ENCODE measurements at places on chromosomes 11 and 22.
A peak's percentile ranks its signal among the peaks of the same experiment; 100 is the strongest.

GRCh38 chr11:69533296-69534165, 52.1 kb downstream of the LINC01488 start:
- no peak for DNase-seq

- DNase-seq, result no peak
Observed at GRCh38 chr11:73294604-73295003, 13.5 kb upstream of the ARHGEF17 start.

- no peak for DNase-seq
Observed at GRCh38 chr11:94330789-94331188, 26.4 kb downstream of the IZUMO1R start.

DNA sequence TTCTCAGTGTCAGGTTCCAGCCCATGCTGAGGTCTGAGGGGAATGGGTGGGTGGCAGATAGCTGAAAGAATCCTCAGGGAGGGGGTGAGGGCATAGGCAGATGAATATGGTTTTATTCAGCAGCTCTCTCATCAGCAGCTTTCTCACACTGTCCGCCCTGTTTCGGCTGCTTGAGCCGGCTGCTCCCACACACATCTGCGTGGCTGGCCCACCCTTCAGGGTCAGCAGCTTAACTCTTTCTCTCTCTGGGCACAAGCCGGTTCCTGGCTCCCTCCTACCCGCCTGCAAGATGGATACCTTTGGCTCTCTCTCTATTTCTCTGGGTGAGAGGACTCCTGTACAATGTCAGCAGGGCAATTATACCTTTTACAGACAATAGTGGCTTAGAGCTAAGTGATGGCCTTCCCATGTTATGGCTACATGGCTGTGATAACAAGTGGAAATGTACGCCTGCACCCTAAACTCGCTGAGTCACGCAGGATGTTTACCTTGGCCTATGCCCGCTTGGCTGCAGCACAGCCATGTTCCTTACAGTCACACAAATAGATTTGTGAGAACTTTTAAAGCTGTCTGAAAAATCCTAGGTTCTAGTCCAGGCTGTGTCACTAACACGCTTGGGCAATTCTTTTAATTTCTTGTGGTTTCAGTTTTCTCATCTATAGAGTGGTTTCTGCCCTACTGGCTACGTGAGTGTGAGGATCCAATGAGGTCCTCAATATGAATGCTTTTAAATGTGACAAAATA, 4.1 kb downstream of the MMP20 start:
- no peak for DNase-seq

DNA sequence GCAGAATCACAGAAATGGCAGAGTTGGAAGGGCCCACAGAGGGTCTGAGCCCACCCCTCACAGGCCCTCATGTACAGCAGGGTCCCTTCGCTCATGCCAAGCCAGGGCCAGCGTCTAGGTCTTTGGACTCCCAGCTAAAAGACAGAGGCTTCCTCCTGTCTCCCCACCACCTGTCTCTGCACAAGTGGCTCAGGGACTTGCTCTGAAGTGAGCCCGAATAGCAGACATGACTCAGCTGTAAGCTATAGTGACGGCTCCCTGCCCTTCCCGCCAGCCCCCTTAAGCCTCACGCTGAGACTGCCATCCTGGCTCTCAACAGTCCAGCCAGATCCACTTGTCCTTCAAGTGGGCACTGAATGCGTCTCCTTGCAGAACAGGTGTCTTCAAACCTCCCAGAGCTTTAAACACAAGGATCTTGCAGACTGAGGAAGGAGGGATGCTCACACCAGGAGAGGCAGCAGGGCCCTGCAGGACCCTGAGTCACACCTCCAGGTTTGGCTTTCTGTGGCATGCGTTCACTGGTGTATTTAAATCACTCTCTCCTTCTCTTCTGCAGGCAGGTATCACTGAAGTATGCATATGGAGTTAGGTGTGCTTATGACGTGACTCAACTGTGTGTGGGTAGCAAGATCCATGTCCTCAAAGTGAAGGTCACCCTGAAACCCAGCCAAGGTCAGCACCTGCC, 154.9 kb downstream of the CACNA1I start:
- no peak for DNase-seq

GRCh38 chr11:19410032-19410431, 169.3 kb upstream of the E2F8 start:
- DNase-seq, result no peak

DNA sequence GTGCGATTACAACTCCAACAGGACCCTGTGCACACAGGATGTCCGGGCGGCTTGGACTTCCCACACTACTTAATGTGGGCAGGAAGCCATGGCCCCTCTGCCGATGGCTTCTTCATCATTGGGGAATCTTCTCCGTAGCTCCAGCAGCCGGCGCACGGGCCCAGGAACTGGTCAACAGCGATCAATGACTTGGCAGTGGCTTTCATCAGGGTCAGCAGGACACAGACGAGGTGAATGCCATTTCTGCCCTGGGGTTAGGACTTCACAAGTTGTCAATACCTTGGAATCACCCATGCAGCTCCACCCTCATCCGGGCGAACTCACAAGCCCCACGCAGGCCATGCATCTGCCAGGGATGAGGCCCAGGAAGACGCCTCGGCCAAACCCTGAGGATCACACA, 645.7 kb downstream of the BRD1 start:
- no peak for DNase-seq

DNA sequence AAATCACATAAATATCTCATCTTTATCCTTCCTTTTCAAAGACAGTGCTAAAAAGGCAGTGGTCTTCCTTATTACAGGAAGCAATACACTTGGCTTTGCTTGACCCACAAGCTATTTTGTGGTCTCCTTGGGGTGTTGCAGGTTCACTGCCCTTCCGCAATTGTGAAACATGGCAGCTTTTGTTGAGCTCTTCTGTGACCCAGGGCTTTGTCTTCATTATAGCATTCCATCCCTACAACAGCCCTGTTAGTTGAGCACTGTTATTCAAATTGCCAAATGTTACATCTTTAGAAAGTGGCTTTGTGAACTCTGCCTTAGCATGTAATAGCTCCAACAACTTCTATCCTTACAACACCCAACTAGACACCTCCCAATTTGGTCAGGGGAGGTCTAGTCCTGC, 107.1 kb downstream of the OPCML start:
- DNase-seq, result no peak

DNA sequence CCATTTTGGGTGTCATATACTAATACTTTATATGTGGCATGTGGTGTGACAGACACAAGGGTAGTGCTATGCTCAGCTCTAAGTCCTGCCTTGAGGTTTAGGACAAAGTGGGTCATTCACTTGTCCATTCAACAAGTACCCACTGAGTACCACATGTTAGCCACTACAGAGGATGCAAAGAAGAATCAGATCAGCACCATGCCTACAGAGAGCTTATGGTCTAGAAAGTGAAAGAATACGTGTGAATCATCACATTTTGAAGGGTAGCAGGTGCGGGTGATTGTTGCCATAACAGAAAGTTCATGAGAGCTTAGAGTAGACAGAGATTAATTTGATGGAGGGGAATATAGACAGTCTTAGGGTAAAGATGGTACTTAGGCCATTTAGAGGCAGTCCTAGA, 18.3 kb downstream of the CLMP start:
- no peak for DNase-seq

DNA sequence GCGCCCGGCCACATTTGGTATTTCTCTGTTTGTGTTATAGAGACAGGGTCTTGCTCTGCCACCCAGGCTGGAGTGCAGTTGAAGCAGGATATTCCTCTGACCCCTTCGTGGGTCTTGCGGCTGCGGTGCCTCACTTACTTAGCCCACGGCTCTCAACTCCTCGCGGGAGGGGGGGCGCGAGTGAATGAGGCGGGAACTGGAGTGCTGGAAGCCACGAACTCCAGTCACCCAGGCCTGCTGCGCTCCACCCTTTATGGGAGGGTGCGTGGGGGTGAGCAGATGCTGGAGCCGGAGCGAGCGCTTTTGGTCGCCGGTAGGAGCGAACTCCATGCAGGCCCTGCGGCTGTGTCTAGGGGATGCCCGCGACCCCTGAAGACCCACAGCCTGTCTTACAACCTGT, 1.8 kb downstream of the C11orf54 start:
- DNase-seq, result peak; percentile 41

DNA sequence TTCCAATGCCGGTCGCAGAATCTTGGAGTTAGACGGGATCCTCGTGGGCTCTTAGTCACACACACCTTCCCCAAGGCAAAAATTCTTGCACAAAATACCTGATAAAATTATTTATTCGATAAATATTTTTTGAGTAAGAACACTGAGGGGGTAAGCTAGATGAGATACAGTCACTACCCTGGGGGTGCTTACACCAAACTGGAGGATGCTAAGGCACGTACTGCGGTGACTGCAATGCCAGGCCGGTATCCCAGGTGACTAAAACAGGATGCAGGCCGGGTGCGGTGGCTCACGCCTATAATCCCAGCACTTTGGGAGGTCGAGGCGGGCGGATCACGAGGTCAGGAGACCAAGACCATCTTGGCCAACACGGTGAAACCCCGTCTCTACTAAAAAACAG, 1.7 kb upstream of the MRTFA start:
- DNase-seq, result no peak

- no peak for DNase-seq
Observed at GRCh38 chr11:95516175-95516574, 273.4 kb downstream of the FAM76B start.

GRCh38 chr11:62830904-62831519, 839 bp downstream of the STX5 start:
- no peak for DNase-seq

- no peak for DNase-seq
Observed at GRCh38 chr11:73154178-73154577, 12.1 kb upstream of the FCHSD2 start.

DNA sequence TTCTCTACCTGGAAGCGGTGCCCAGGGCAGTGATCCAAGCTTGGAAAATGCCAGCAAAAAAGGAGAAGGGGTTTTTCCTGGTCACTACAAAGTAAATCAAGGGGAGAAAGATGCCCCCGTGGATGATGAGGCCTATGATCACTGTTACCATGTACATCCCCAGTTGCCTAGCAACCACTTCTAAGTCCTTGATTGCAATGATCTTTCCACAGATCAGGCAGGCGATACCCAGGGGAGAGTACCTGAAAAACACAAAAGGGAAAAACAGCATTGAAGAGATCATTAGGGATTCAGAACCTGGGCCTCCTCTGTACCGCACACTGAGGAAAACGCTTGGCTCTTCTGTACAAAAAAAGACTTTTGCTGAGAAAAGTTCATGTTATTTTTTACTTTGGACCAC, 127.1 kb downstream of the SLC1A2 start:
- no peak for DNase-seq

- no peak for DNase-seq
Observed at GRCh38 chr11:57434640-57435546, 8.0 kb upstream of the SLC43A3 start.

GRCh38 chr11:65774525-65775306, 6.1 kb downstream of the AP5B1 start:
- DNase-seq, result no peak

GRCh38 chr22:42169055-42169469, 38.5 kb upstream of the CYP2D6 start:
- DNase-seq, result peak; percentile 86

DNA sequence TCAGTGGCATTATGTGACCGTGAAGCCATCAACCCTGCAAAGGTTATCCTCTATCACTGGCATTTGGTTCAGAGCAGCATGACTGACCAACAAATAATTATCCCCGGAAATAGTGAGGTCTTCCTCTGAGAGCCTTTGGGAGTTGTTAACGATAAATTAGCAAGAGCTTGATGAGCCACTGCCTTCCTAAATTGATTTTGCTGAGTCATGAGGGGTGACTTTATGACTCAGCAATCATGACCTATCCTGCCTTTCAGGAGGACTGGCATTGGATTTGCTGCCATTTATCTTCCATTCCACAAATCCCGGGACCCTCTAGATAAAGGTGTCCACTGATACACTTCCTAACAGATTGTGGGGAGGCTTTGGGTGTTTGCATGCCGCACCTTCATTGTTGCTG, 80.8 kb upstream of the MTNR1B start:
- DNase-seq, result no peak
